GM23248 (cell line): ENCODE measurements at places on chromosomes 3 and 15.

- peak; percentile 88 for DNase-seq
Measured at GRCh38 chr15:45442507-45443135, 64.3 kb upstream of the GATM start.

DNA sequence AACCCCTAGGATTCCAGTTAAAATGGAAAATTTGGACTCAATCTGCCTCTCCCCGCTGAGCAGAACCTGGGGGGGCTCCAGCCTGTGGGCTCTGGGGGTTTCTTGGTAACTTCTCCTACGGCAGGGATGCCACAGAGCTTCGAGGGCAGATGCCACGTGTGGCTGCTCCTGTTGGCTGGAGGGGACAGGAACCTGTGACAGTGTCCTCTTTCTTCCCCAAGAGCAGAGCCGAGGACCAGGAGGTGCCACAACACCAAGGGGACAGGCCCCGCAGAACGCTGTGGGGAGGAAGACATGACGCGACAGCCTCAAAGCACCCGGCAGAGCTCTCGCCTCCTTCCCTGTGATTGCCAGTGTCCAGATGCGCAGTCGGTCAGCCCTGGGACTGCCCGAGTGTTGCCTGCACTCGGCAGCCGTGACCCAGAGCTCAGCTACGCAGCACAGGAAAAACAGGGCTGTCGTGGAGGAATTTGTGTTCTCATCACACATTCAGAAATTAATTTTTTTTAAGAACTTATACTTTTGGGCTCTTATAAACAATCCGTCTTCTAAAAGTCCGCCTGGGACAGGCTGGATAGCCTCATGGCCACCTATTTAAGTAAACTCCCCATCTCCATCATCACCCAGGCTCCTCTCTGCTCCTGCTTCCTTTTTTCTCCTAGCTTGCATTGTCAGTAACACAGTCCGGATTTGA, 131.9 kb upstream of the MEF2A start:
- no peak for DNase-seq

DNA sequence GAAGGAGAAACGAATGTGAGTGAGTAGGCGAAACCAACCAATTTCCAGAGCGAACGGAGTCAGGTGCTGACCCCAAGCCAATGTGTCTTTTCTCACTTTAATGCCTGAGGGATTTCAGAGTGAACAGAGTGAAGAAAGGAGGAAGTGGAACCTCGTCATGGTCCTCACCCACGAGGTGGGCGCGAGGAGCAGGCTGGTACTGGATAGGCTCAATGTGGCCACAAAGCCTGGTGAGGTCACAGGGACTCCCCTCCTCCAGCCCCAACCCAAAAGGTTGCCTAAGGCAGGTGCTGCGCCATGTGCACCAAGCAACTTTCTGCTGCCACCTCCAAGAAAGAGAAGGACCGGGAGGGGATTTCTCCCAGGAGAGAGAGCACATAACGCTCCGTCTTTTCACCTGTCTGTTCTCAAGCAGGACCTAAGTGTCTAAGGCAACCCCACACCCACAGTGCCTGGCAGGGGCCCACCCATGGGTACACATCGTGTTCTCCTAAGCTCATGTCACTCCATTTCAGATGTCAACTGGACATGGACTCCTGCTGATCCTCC, 3.8 kb downstream of the NRROS start:
- no peak for DNase-seq

DNA sequence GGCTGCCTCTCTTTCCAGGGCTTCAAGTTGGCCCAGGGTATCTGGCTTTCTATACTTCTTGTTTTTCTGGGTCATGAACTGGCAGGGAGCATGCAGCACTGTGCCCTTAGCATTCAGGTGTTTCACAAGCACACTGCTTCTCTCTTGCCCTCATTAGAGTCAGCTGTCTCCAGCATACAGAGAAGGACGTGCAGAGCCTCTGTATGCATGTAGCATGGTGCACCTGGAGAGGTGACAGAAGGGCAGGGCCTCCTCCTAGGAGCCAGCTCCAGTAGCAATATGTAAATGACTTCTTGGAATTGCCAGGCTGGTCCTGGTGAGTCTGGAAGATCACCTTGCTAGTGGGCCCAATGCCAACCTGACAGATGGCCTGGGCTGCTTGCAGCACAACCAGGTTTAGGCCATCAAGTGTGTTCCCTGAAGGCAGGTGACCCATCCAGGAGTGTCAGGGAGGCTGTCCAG, 44.8 kb upstream of the ATP2C1 start:
- DNase-seq = no peak

GRCh38 chr3:184604615-184605290, 43.2 kb downstream of the EPHB3 start:
- no peak for DNase-seq

GRCh38 chr3:36600404-36600803, 163.9 kb downstream of the DCLK3 start:
- DNase-seq = no peak

GRCh38 chr15:72971766-72972165, 80.5 kb upstream of the NEO1 start:
- DNase-seq = no peak
